ENCODE measurements at places on chromosomes 1 and 21.

DNA sequence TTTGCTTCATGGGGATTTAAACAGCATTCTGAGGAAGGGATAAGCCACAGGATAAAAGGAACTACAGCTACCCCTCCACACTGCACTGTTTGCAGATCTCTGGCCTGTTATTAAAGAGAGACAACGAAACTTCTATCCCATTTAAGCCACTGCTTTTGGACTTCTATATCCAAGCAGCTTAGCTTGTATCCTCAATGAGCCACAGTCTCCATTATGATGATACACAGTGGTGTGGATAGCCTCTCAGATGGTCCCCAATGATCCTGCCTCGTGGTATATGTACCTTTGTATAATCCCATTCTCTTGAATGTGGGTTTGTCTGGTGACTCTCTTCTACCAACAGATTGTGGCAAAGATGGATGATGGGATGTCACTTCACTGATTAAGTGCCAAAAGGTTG, 36.0 kb upstream of the MARK1 start:
- DNase-seq: no peak

GRCh38 chr21:41745971-41746743, 20.7 kb downstream of the RIPK4 start:
- DNase-seq: no peak

DNA sequence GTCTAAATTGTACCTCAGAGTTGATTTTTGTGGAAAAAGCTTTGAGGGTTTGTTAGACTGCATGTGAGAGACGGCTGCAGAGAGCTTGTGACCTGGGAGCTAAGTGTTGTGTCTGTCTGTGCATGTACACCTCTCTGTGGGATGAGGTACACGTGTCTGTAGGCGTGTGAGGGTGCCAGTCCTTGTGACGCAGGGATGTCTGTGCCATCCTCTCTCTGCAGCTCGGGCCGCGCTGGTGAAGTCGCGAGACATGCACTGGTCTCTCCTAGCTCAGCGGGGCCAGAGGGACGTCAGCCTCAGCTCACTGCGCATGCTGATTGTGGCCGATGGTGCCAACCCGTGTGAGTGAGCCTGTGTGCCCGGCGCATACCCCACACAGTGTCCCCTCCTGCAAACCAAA, 66.6 kb downstream of the S100B start:
- no peak for DNase-seq

GRCh38 chr1:201346337-201346939, 31.0 kb downstream of the TNNT2 start:
- peak; percentile 63 for DNase-seq

DNA sequence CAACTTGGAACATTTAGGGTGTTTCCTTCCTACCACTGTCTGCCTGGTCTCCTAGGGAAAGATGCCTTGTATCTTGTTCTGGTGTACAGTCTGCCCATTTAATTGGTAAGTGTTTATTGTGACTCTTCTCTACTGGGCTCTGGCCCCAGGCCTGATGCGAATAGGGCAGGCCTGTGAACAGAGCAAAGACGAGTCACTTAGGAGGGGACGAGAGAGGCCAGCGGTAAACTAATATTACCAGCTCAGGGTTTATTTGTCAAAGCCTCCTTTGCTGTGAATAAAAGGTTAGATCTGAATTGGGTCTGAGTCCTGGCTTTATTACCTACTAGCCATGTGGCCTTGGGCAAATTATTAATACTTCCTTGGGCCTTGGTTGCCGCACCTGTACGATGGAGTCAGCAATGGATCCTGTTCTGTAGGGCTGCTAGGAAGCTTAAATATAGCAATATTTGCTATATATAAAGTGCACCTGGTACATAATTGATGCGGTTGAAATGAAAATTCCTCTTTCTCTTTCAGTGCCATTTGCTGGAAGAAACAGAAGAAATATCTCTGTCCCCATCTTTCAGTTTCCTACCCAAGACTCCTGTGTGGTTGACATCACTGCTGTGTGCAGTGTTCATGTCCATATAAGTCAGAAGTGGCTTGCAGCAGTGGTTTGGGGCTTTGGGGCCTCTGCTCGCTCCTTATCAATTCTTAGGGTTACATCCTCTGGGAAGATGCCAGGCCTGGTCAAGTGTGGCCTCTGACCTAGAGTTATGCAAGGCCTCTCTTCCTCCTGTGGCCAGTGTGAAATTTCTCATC, 32.4 kb downstream of the MAPKAPK2 start:
- no peak for DNase-seq

DNA sequence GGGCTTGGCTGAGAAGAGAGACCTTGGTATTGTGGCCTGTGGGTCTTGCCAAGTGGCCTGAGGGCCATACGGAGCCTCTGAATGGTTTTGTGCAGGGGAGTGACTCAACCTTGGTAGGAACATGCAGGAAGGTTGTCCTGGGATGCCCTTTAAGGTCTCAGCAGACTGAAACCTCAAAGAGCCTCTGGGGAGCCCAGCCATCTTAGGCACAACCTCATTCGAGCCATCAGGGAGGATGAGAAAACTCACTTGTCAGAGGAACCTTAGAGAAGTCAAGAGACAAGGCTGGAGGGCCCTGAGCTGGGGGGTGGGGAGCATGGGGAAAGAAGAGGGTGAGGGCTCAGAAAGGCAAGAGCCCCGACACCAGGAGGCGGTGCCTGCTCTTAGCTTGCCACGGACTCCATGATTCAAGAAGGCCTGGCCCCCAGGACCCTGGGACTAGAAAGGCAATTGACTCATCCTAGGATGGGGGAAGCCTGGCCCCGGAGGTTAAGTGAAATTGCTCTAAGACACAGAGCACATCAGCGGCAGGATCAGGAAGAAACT, 13.0 kb downstream of the IFI6 start:
- peak; percentile 83 for DNase-seq
